OCI-M1 (cell line): ENCODE measurements at places on chromosomes 7 and 10.

- DNase-seq = no peak
Observed at GRCh38 chr7:24604630-24605029, 31.4 kb downstream of the PALS2 start.

- no peak for DNase-seq
Observed at GRCh38 chr7:30817371-30817767, 46.2 kb downstream of the MINDY4 start.

DNA sequence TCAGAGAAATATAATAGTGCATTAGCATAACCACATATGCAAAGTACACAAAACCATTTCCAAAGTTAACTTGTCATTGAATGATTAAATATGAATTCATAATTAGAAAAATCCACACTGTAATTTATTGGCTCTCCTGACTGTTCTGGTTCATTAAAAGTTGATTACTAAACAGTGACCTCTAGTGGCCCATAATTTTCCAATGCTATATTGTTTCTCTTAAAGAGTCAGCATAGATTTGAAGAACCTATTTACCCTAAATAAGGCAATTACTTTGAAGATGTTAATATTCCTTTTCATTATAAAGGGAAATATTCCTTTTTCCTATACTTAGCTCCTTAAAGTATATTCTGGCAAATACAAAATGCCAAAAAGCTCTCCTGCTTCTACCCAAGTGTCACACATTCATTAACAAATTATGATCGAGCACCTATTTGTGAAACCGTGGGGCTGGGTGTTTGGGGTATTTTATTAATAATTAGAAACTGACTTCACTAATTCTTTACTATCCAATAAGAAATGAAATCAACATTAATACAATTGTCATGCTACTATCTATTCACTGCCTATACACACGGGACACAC is 86.2 kb downstream of the HIBADH start:
- DNase-seq = peak; percentile 60

GRCh38 chr7:56019501-56019900 is 31.7 kb downstream of the PSPH start:
- no peak for DNase-seq

GRCh38 chr10:9645404-9645803 is 1372.3 kb upstream of the CELF2 start:
- no peak for DNase-seq

DNA sequence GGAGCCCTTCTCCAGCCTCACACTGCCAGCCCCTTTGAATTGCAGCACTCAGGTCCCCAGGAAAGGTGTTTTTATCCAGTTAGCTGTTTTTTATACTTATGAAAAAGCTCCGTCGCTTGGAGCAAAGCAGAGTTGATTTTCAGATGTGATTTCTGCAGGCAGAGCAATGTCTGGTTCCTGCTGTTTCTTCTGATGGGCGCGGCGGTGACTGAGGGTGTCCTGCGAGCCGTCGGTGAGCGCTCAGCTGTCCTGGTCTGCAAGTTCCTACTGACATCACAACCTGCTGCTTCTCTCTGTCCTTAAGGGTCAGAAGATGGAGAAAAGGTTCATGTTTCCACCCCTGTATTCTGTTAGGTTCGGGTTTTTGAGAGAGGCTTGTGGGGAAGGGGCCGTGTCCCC is 109.6 kb upstream of the FAM20C start:
- no peak for DNase-seq

DNA sequence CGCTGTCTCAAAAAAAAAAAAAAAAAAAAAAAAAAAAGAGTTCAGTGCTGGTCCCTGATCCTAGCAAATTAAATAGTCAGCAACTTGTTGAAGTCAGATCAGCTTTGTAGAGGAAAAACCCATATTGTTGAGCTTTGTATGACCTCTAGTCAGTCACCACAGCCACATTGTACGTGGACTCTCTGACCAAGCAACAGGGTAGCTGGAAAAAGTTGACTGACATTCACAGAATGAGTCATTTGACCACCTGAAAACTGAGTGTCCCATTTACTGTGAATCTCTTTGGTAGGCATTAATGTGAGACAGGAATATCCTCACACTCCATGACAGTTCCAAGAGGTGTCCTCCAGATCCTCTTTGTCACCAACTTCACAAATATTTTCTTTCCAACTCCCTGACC is 371.1 kb downstream of the LRRTM3 start:
- DNase-seq = no peak

GRCh38 chr7:6628045-6628444 is 9.1 kb upstream of the ZNF316 start:
- no peak for DNase-seq

DNA sequence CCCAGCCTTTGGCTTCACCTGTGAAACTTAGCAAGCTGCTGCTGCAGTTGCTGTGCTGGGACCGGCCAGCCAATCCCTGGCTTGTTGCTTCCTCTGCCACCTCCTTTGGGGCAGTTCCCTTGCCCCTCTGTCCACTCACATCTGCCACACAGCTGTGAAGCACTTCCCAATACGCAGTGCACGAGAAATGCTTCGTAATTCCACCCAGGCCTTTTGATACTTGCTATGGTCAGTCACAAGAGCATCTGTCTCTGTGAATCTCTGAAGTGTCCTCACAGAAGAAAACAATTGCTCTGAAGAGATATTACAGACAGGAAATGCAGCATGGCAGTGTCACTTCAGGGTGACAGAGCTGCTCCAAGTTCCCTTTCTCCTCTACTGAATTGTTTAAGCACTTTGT is 208.5 kb downstream of the PTEN start:
- no peak for DNase-seq

- DNase-seq = no peak
Observed at GRCh38 chr7:155973451-155973997, 161.3 kb upstream of the SHH start.

DNA sequence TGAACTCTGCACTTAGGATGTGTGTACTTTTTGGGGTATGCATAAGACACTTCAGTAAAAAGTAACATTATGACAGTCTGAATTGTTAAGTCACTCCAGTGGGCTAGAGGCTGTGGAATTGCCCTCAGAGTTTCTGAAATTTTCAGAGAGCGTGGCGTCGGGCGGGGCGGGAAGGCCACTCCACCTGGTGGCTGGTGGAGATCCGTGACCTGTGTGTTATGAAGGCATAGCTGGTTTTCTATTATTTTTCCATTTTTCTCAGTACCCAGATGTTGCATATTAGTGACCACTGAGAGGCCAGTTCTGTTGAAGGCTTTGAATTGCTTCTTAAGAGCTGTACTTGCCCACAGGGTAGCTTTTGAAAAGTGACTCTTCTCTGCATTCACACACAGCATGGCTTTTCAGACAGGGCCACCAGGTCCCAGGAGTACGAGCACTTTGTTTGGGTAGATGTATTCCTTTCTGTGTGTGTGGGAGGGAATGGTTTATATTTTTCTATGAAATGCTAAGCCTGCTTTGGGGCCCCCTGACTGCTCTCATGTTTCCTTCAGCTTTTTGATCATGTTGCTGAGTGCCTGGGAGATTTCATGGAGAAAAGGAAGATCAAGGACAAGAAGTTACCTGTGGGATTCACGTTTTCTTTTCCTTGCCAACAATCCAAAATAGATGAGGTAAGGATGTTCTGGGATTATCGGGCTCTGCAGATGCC is 52.3 kb downstream of the TACR2 start:
- no peak for DNase-seq

- no peak for DNase-seq
Observed at GRCh38 chr10:47348661-47349470, 703 bp downstream of the RBP3 start.

DNA sequence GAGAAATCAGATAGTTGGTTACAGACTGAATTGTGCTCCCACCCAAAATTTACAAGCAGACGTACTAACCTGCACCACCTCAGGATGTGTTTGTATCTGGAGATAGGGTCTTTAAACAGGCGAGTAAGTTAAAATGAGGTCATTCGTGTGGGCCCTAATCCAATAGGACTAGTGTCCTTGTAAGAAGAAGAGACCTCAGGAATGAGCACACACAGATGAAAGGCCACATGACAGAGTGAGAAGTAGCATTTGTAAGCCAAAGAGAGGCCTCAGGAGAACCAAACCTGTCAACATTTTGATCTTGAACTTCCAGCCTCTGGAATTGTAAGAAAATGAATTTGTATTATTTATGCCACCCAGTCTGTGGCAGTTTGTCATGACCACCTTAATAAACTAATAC is 149.5 kb upstream of the VWC2 start:
- no peak for DNase-seq

DNA sequence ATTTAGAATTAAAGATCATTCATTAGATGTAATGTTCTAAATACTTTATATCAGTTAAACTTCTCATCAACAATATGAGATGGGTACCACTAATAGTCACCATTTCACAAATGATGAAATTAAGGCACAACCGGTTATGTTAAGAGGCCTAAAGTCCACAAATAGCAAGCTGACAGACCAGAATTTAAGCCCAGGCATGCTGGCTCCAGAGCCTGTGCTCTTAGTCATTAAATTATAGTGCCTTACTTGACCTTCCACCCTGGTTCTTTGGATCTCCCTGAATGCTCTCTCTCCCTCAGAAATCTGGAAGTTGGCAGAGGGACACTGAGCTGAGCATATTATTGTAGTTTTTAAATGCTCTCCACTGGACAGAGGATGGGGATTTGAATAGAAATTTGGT is 3.6 kb downstream of the LIPN start:
- DNase-seq = no peak

GRCh38 chr10:77912576-77912975 is 14.0 kb downstream of the DLG5 start:
- no peak for DNase-seq

DNA sequence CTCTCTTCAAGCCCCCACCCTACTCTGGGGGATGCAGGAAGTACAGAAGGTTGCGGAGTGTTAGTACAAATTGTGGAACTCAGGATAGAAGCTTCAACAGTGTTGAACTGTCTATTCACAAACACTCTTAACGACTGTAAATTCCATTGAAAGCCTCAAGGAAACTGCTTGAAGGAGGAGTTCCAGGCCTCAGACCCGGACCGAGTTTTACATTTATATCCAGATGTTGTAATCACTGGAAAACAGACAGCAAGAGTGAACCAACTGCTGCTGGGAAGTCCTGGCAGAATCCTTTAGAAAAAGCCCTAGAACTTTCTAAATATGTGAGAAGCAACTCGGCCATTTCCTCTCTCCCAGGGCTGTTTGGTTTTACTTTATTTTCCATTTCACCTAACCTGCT is 84.1 kb upstream of the LRRC18 start:
- DNase-seq = no peak

- no peak for DNase-seq
Observed at GRCh38 chr10:28449926-28450325, 83.0 kb upstream of the WAC start.

GRCh38 chr10:12638103-12638502 is 288.8 kb downstream of the CAMK1D start:
- DNase-seq = peak; percentile 60

GRCh38 chr7:91266067-91266688 is 1.9 kb downstream of the FZD1 start:
- no peak for DNase-seq

DNA sequence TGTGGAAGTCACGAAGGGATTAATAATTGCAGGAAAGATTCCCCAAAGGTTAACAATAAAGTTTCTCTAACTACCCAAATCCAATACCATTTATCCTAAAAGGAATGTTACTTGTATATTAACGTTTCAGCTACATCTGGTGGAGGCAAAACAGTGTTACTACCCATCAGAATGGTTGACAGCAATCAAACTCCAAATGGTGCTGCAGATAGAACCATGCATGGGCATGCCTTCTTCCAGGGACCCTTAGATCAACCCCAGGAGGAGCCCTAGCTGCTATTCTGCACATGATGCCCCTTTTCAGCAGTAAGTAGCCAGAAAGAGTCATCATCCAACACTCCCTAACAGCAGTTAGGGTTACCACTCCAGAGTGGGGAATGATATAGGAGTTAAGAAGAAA is 336.3 kb downstream of the GRID1 start:
- DNase-seq = no peak

DNA sequence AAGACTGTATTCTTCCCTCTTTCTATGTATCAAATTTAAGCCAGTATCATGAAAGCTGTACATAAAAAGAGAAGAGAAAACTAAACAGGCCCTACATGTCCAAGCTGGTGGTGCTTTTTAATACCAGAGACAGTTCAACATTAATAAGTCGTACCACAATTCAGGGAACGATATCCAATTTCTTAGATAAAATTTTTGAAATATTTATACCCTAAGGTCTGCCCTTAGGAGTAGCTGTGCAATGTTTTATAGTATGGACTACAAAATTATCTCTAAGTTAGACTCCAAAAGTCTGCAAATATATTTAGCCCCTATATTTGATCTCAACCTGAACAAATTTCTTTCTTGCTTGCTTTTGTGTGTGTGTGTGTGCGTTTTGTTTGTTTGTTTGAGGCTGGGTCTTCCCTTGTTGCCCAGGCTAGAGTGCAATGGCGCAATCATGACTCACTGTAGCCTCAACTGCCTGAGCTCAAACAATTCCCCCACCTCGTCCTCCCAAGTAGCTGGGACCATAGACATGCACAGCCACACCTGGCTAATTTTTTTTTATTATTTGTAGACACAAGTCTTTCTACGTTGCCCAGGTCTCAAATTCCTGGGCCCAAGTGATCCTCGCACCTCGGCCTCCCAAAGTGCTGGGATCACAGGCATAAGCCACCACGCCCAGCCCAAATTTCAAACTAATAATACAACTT is 13.2 kb downstream of the ARHGAP19 start:
- DNase-seq = no peak

DNA sequence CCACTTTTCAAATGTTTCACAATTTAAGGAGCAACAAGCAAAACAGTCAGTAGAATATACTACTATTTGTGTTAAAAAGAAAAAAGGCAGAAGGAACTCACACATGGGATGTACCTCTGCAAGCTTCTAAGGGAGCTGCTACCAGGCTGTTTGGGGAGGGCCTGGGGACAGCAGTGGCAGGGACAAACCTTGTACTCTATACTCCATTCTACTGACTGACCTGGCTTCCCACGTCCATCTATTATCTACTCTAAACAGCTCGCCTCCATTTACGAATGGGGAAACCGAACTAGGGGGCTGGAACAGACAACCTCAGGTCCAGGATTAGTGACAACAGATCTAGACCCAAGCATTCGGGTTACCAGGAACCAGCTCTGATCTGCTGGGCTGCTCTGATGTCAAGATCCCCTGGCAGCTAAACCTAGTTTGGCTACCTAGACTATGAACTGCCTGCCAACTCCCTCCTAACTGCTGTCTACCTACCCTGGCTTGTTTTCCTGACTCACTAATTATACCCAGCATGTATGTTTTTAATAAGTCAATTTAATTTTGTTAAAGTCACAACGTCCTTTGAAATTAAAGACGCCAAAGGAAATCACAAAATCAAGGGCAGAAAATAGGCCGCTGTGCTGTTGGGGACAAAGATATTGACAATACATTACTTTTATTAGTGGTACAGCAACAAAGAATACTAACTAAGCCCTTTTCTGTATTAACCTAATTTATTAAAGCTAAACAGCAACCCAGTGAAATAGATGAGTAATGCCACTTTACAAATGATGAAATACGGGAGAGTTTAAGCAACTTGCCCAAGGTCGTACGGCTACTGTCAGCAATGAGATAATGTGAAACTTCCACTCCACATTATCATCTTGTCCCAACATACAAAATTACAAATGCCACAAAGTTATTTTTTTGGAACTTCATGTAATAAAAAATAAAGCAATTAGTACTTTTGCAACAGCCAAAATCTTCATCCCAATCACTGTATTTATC is 5.3 kb downstream of the PSAP start:
- DNase-seq = no peak

GRCh38 chr10:63260103-63260859 is 127.2 kb downstream of the NRBF2 start:
- no peak for DNase-seq

- no peak for DNase-seq
Observed at GRCh38 chr10:3772361-3773171, 12.4 kb downstream of the KLF6 start.
